Omental fat pad (tissue), 4 donors: ENCODE measurements at places on chromosomes 1 and 21. TPM values are rescaled to one million over a fixed set of nuclear protein-coding genes. Genes with fewer than 3 reads are reported as not detected.

OLFML2B gene
- 20.3 TPM for total RNA-seq

ALDH4A1 gene
- total RNA-seq, result 81.6 TPM

OR2T11 gene
- not detected for total RNA-seq

EPHA10 gene
- total RNA-seq, result not detected
